ENCODE measurements at places on chromosomes 1 and 21.

DNA sequence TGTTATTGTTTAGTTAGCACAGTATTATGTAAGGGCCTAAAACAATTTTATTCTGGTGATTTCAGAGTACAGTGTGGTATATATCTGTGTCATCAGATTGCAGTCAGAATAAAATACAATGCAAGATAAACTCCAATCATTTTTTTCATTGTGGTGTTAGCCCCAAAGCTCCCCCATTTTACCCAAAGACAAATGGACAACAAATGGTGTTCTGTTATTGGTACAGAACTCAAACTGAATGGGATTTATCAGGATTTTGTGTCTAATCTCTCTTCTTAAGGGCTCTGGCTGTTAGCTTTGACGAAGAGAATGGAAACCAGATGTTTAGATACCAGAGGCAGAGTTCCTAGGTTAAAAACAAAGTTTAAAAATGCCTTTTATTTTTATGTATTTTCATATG lies 163.1 kb upstream of the USP25 start:
- DNase-seq = no peak

DNA sequence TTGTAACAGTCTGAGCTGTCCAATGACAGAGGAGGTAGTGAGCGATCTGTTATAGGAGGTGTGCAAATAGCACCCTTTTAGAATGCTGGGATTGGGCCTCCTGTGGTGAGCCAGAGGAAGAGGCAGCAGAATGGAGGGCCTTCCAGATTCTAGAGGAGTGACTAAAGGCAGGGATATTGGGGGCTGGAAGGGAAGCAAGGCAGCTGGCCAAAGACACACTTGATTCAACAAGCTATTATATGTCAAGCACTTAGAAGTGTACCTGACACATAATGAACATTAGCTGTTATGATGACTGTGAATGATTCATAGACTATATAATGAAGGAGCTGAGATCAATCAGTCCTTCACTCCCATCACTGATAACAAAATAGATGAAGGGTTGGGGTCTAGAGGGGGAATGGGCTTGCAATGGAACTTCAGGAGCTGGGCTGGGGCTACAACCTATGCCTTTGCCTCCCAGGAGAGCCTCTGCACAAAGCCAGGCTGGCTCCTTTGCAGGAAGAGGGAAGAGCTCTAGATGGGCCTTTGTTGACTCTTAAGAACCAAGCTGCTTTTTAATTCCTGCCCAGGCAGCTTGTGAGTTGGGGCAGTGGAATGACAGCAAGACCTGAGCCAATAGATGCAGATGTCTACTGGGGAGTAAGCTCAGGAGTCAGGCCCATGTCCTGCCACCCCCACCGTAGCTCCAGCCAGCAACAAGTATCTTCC lies 2.3 kb upstream of the MKNK1 start:
- DNase-seq = no peak

- DNase-seq = no peak
These were observed 5.0 kb downstream of the HSPG2 start for GRCh38 chr1:21932127-21932526.

GRCh38 chr1:159089184-159089791 lies 12.7 kb upstream of the AIM2 start:
- DNase-seq = no peak

Measured in activated CD8-positive, alpha-beta memory T cell treated with anti-CD3 and anti-CD28 coated beads, Interleukin-2, amount 50 U/mL, for 48 hours (primary cell).